NCI-H345 (cell line): ENCODE measurements at places on chromosomes 7 and 10.
A peak's percentile ranks its signal among the peaks of the same experiment; 100 is the strongest.

DNA sequence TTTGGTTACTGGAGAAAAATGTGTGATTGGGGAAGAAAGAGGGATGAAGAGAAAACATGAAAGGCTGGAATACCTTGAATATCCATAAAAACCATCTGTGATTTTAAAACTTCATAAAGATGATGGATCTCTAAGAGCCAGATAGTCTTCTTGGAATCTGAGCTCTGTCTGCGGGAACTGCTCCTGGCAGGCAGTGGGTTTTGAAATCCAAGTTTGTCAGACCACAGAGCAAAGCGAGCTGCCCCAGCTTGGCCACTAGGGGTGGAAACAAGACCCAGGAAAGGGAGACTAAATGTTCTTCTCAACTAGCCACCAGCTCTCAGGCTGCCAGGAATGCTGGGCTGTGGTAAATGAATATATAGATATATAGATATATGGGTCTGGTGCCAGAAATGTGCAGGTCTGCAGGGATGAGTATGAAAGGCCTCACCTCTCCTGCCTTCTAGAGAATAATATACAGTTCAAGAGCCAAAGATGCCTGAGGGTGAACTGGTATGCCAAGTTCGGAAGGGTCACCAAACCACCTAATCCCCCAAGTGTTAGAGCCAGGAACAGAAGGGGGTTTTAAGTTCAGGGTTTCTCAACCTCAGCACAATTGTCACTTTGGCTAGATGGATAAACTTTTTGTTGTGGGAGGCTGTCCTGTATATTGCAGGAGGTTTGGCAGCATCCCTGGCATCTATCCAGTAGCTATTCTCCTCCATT, 208.8 kb downstream of the KCNMA1 start:
- peak; percentile 22 for DNase-seq

- DNase-seq = no peak
Measured at GRCh38 chr10:71504570-71504969, 107.8 kb downstream of the CDH23 start.

DNA sequence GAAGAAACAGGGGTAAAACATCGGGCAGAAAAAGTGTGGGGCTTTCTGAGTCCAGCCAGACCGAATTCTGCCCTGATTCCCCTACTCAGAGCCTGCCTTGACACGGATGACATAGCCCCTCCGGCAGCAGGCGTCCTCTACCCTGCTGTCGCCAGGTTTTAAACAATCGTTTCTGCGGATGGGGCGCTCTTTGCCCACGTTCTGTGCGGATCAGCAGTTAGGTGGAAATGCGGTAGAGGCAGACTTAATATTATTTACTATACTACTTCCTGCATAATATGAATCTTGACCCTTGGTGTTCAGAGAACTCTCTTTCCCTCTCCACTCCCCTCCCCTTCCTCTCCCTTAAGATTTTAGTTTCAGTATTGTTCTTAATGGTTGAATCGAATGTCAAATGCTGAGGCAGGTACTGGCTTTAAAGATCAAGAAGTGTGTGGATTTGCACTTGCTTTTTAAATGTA, 2.4 kb downstream of the GATA3 start:
- DNase-seq = no peak

DNA sequence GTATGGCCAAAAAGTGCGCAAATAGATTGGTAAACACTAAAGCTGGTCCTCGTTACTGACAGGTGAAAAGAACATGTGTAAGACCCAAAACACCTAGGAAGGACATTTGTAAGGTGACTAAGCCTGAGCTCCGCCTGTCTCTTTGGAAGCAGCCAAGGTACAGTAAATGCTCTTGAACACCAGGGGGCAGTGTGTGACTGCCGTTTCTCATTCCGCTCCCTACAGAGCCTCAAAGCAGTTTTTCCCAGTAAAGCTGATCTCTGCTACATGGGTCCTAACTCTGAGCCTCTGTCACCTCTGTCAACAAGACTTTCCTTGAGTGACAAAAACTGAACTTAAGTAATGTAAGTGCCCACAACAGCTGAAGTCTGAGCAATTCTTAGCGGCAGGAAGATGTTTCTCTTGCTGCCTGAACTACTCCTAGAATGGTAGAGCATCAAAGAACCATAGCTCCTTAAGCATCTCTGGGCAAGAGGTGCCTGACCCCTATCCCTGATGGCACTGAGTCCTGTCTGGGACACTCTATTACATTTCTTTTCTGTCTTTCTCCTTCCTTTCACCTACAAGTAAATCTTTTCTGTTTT, 238.0 kb upstream of the INHBA start:
- DNase-seq = peak; percentile 11

DNA sequence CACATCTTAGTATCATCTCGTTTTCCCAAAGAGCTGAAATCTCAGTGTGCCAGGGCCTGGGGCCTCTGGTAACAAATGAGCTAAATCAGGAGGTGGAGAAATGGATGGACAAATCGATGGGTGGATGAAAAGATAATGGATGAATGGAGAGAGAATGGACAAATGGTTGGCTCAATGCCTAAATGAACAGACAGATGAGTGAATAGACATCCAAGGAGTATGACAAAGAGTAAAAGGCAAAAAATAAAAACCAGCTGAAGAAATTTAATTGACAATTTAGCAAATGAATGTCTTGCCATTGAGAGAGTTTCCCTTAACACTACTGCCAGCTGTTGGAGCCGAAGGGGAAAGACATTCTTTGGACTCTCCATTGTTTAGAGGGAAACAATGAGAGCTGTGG, 8.0 kb downstream of the SYCE1 start:
- no peak for DNase-seq

DNA sequence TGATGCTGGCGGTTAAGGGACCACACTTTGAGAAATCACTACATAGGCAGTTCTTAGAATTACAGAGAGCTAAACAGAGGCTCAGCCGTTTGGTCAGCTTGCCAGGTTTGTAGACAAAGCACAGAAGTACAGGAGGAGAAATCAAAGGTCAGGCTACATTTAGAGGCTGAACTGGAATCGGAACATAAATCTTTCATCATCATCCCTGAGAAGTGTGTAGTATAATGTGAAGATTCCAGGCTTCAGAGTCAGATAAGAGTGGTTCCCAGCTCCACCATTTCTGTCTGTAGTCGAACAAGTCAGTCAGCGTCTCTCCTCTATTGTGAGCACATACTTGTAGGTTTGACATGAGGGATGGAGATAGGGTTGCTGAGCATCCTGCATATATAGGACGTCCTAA, 18.9 kb downstream of the CDK1 start:
- DNase-seq = no peak

DNA sequence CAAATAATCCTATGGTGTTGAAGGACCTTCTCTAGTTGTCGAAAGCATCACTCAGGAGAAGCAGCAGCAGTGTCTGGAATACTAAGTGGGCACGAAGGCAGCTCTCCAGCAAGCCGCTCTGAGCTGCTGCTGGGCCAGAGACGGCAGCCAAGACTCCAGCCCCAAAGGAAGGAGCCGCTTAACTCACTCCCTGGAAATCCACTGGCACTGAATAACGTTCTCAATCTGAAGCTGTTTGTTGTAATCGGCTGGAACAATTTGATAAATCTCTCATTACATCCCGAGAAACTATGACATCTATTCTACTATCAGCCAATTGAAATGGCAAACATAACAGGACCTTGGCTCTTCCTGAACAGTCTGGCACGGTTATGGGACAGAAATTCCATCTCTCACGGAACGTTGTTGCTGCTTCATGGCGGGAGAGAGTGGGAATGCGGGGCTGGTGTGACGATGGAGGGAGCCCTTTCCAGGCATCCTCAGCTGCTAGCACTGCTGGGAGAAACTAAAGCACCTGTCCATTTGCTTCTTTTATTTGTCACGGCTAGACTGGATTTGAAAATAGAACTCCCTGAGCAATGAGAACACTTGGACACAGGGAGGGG, 331.5 kb upstream of the RNF32 start:
- no peak for DNase-seq

DNA sequence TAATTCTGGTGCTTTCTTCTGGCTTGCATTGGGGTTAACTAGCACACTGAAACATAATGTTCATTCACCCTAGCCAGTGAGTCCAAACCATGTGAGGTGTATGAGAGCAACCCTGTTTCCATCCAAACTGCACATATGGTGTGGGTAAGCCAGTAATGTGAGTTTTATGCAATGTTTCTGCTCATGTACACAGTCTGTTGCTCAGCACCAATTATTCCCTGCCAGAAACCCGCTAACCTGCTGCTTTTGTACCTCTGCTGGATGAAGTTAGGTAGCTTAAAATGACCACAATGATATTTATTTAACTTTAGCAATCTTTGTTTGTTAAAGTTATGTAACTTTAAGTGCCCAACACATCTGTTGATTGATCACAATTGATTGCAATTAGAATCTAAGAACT, 93.7 kb upstream of the RPA3 start:
- no peak for DNase-seq

DNA sequence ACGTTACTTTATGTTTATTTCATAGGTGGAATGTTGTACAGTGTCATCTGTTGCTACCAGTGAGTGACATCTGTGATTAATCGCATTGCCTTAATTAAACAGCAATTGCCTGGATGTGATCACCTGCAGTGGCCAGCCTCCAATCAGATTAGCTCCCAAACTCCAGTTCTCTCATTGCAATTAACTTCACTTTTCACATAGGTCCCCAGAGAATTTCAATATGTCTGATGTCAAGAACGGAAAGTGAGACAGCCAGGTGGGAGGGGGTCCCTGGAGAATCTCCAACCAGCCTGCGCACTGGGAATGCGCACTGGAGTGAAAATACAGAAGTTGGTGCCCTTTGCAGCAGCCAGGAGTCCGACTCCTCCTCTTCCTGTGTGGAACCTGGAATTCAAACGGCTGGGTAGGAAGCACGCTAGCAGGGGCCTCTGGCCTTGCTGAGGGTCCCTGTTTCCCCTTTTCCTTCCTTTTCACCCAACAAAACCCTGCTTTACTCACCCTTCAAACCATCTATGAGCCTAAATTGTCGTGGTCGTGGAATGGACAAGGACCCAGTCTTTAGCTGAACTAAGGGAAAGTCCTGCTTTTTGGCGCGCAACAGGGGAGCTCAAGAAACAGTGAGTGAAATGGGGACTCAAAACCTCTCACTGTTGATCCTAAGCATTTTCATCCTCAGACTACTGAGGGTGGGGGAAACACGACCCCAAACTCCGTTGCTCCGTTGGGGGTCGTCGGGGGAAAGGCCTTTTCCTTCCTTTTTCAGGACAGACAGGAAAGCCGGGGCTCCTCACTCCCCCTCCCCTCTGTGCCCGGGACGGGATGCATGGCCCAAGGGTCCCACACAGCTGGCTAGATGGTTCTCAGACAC, 1355.5 kb upstream of the LRRTM3 start:
- DNase-seq = no peak

- DNase-seq = no peak
Measured at GRCh38 chr7:74173491-74173865, 678 bp upstream of the EIF4H start.

DNA sequence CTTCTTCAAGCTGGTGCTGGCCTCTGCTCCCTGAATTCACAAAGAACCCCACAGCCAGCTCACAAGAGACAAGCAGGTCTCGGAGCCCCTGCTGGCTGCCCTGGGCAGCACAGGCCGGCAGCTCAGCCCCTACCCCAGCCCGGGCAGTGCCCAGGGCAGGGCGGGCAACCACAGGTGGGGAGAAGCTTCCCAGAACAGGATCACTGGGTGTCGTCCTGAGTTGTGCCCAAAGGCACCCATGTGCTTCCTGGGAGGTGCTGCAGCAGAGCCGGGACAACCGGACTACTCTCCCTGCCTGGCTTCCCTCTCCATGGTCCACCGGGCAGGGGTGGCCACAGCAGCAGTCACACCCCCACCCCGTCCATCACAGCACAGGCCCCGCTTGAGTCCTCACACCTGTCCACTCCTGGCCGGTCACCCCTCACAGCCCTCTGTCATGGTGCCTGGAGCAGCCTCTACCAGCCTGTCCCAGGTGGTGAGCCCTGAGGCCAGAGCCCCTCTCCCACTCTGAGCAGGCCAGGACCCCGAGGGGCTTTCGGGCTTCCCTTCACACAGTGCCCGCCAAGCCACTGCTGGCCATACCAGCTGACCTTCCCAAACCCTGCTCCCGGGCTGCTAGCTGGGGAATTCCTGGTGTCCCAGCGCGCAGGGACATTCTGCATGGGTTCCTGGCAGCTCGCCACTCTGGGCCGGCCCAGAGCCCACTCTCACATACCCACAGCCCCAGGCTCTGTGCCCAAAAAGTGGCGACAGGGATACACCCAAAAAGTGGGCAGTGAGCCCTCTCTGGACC, 3.1 kb downstream of the RASGEF1A start:
- DNase-seq = no peak

DNA sequence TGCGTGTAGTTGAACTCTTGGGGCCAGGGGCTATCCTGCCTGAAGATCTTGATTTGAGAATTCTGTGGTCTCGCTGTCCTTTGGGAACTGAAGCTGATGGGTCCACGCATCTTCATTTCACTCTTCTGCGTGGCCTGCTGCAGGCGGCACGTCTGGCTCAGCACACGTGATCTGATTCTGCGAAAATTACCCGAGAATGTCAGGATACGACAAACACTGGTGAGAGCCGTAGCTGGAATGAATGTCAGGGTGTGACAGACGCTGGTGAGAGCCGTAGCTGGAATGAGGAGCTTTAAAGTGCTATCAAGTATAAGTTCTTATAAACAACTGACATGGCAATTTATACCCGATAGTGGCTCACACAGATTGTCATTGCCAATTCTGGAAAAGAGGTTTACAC, 44.6 kb upstream of the CFAP46 start:
- no peak for DNase-seq

GRCh38 chr10:26407406-26407969, 30.7 kb upstream of the APBB1IP start:
- DNase-seq = no peak

DNA sequence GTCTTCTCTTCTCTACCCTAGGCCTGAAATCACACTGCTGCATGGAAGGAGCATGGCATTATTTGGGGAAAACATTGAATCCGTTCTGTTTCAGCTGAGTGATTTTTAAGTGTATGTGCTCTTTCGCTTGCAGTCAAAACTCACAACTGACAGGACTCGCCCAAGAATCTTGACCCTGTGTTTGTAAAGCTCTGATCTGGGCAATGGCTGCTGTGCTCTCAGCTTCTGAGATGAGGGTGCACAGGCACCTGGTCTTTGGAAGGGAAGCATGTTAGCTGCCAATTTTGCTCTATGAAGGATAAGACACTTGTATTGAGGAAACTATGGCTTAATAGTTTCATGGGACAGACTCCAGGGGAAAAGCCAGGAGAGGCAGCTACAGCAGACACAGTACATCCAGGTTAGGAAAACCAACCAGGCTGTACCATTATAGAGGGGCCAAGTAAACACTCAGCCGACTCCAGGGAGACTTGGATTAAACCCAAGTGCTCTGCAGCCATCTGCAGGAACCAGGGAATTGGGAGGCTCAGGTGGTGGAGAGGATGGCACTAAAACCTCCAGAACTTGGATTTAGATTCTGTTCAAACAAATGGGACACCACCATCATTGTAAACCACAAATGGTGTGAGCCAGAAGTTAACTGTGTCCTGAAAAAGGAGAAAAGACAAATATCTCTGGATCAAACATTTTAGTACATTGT, 43.3 kb downstream of the LYZL1 start:
- DNase-seq = no peak

GRCh38 chr7:82194016-82194643, 249.4 kb downstream of the CACNA2D1 start:
- DNase-seq = no peak

GRCh38 chr7:95718577-95719410, 53.6 kb upstream of the DYNC1I1 start:
- no peak for DNase-seq

- DNase-seq = no peak
Measured at GRCh38 chr7:93949423-93949822, 27.9 kb downstream of the GNG11 start.

- DNase-seq = no peak
Measured at GRCh38 chr7:3480197-3480596, 179.1 kb downstream of the SDK1 start.

GRCh38 chr7:16071246-16071857, 350.0 kb downstream of the CRPPA start:
- peak; percentile 70 for DNase-seq
